Activated naive CD8-positive, alpha-beta T cell treated with anti-CD3 and anti-CD28 coated beads for 36 hours (primary cell): ENCODE measurements at places on chromosomes 1 and 21. TPM values are rescaled to one million over a fixed set of nuclear protein-coding genes. Genes with fewer than 3 reads are reported as not detected.

LPAR3 gene
- total RNA-seq: 1.4 TPM

DNA sequence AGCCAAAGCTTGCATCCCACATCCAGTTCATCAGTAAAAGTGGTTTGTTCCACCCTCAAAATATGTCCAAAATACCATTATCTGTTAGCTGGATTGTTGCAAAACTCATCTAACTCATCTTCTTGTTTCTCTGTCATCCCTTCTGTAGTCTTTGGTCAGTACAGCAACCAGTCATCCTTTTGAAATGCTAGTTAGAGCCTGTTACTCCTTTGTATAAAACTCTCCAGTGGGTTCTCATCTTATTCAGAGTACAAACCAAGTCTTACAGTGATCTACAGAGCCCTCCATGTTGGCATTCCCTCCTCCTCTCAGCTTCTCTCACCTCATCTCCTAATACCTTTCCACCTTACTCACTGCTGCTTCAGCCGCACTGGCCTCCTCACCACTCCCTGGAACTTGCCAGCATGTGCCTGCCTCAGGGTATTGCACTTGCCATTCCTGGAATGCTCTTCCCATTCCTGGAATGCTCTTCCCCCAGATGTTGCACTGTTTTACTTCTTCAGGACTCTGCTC is 70.6 kb downstream of the LAMC1 start:
- H3K36me3 ChIP-seq: no peaks in the 10 kb centered on the region
- H3K4me1 ChIP-seq: no peaks in the 10 kb centered on the region
- peaks cover 13% of the 10 kb centered on the region for H3K27me3 ChIP-seq
- no peak overlapping the region for H3K4me3 ChIP-seq

DNA sequence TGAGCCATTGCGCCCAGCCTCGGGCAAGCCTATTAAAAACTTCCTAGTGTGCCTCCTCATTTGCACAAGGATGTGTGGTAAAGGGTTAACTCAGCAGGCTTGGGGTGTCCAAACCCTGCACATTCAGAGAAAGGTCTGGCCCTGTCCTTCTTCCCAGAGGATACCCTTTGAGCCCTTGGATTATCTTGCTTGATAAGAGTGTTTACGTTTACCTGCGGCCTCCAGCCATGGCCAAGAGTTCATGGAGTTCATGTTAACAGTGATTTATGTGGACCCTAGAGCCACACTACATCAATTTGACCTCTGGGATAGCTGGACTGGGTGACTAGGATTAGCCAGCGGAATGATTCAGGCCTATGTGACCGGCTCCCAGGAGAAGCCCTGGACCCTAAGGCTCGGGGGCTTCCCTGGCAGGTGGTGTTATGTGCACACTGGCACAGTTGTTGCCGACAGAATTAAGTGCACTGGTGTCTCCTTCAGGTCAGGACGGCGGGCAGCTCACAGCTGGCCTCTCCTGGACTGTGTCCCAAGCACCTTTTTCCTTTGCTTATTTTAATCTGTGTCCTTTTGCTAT is 7.7 kb upstream of the TCP10L start:
- no peaks in the 10 kb centered on the region for H3K27me3 ChIP-seq
- H3K4me1 ChIP-seq: peaks cover 2% of the 10 kb centered on the region
- H3K36me3 ChIP-seq: no peaks in the 10 kb centered on the region

- H3K27ac ChIP-seq: no peak overlapping the region
- H3K27me3 ChIP-seq: no peaks in the 10 kb centered on the region
- no peak for DNase-seq
- H3K36me3 ChIP-seq: no peaks in the 10 kb centered on the region
These were observed 533.3 kb upstream of the CXADR start for GRCh38 chr21:16979574-16979973.

RCSD1 gene
- 58.2 TPM for total RNA-seq

OLFML3 gene
- total RNA-seq: not detected

NUDT4B gene
- 1.4 TPM for total RNA-seq

DNA sequence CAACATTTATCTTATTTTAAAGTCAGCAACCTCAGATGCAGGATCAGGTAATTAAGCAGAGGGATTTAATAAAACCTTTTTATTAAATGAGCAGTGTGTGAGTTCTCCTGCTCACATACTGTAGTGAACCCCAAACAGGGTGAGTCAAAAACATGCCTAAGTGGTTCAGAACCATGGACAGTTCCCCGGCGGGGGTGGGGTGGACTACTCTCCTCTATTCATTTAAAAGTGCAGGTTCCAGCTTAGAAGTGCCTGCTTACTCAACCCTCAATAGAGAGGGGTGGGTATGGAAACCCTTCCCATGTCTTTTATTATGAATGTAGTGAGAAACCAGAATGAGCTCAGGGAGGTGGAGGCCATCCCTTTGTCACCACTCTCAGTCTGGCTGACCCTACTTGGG is 397.9 kb downstream of the HHAT start:
- H3K27me3 ChIP-seq: peaks cover 12% of the 10 kb centered on the region
- DNase-seq: peak; percentile 2
- H3K36me3 ChIP-seq: no peaks in the 10 kb centered on the region
- H3K27ac ChIP-seq: no peak overlapping the region
- H3K4me3 ChIP-seq: no peak overlapping the region
